ENCODE measurements at places on chromosomes 3 and 15.

GRCh38 chr15:70602834-70603560 lies 160.4 kb downstream of the UACA start:
- no peak for DNase-seq

DNA sequence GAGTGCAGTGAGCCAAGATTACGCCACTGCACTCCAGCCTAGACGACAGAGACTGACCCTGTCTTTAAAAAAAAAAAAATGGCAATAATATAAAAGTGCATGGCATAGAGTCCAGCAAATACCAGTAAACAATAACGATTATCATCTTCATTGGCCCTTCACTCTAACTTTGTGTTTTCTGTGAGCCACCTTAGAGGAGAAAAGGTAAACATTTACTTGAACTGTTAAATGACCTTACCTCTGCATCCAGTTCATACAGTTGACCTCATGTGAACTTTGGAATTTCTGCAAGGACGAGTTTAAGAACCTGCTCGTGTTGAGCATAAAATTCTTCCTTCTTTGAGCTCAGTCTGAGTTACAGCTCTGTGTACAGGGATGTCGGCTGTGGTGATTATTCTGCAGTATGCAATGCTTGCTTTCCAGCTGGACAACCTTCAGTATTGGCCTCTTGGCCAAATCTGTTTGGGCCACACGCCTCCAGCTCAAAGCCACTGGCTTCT lies 56.6 kb downstream of the RLBP1 start:
- no peak for DNase-seq

- no peak for DNase-seq
Measured at GRCh38 chr15:78679089-78679511, 38.1 kb upstream of the CHRNB4 start.

- no peak for DNase-seq
Measured at GRCh38 chr3:158743664-158744566, 11.7 kb upstream of the RARRES1 start.

GRCh38 chr3:167972502-167972901 lies 123.2 kb downstream of the GOLIM4 start:
- no peak for DNase-seq

- no peak for DNase-seq
Measured at GRCh38 chr15:90427185-90427584, 39.1 kb downstream of the IQGAP1 start.

- DNase-seq, result no peak
Measured at GRCh38 chr3:37899711-37900306, 38.1 kb downstream of the CTDSPL start.

- DNase-seq, result no peak
Measured at GRCh38 chr3:107752202-107752990, 229.6 kb downstream of the BBX start.

- DNase-seq, result no peak
Measured at GRCh38 chr15:65451989-65452388, 29.2 kb upstream of the IGDCC4 start.

DNA sequence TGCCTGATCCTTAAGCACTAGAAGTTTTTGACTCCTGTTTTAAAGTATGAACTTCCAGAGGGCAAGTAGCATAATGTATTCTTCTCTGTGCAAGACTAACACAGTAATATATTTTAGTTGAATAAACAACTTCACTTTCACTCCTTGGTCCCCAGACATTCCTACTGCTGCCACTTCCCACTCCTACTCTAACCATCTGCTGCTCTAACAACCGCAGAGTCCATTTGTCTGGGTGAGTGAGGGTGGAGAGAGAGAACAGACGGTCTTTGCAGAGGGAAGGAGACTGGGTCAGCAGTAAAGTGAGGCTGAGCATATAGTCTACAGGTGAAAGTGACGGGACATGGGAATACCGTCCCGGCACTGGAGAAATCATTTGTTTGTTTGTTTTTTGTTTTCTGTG lies 301.0 kb upstream of the SLCO3A1 start:
- no peak for DNase-seq

DNA sequence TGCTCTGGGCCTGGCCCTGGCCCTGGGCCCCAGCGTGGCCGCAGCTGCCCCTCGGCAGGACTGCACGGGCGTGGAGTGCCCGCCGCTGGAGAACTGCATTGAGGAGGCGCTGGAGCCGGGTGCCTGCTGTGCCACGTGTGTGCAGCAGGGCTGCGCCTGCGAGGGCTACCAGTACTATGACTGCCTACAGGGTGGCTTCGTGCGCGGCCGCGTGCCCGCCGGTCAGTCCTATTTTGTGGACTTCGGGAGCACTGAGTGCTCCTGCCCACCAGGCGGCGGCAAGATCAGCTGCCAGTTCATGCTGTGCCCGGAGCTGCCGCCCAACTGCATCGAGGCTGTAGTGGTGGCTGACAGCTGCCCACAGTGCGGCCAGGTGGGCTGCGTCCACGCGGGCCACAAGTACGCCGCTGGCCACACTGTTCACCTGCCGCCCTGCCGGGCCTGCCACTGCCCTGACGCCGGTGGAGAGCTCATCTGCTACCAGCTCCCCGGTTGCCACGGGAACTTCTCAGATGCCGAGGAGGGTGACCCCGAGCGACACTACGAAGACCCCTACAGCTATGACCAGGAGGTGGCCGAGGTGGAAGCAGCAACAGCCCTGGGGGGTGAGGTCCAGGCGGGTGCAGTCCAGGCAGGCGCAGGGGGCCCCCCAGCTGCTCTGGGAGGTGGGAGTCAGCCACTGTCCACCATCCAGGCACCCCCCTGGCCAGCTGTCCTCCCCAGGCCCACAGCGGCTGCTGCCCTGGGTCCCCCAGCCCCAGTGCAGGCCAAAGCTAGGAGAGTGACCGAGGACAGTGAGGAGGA lies 21.7 kb downstream of the FBLN2 start:
- no peak for DNase-seq

GRCh38 chr3:143753006-143753405 lies 95.3 kb downstream of the SLC9A9 start:
- DNase-seq, result no peak
